Heart left ventricle (tissue), 16 donors: ENCODE measurements at places on chromosomes 4 and X.

- no peaks in the 10 kb centered on the region for H3K4me1 ChIP-seq
- peak; percentile 15 for DNase-seq
- no peaks in the 10 kb centered on the region for H3K36me3 ChIP-seq
- no peak overlapping the region for H3K4me3 ChIP-seq
- H3K27ac ChIP-seq = no peak overlapping the region
Observed at GRCh38 chrX:103878466-103879122, 46.5 kb upstream of the RAB9B start.

DNA sequence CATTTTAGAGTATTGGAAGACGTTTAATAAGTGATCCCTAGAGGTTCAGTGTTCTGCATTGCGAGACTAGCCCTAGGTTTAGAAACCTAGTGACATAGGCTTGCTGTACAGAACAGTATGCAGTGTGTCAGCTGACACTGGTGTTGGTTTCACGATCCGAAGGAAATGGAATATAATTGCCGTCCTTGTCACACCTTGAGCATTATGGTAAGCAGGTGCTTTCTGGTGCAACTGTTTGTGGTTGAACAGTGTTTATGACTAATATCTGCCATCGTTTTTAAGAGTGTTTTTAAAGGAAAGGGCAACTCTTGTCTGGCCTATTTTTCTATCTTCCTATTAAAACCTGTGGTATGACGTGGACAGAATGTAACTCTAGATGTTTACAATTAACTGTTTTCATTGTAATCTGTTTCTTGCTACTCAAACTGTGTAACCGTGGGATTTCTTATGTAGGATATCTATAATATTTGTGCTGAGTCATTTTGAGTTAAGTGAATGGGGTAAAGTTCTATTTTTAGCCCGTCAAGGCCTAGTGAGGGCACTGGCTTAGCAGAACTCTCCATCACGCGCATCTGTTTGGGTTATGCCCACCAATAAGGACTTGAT is 53.8 kb upstream of the TBC1D14 start:
- H3K27ac ChIP-seq = peak overlapping the region; percentile 80
- H3K27me3 ChIP-seq = no peaks in the 10 kb centered on the region
- H3K4me1 ChIP-seq = peaks cover 32% of the 10 kb centered on the region
- H3K4me3 ChIP-seq = peak overlapping the region; percentile 14
- DNase-seq = no peak

DNA sequence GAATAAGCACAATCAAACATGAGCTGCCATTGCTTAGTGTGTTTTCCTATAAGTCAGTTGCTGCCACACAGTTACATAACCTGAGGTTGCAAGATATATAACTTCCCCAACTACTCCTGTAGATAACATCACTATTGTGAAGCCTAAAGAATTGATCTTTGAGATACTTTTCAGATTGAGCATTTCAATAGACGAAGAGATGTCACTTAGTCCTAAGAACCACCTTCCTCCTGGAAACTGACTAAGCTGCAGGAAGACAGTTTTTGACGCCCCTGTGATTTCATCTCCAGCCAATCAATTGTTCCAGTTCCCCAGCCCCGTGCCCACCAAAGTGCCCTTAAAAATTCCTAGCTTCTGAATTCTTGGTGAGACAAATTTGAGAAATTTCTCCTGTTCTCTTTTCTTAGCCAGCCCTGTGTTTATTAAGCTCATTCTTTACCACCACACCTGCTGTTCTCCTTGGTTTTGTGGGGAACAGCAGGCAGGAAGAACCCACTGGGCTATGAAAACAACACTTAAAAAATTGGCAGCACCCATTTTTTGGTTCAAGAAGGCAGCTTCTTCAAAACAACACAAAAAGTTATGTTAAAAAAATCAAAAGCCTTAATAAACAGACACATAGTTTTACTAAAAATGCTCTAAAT is 317.1 kb upstream of the PABPC4L start:
- H3K27me3 ChIP-seq = no peaks in the 10 kb centered on the region
- no peaks in the 10 kb centered on the region for H3K4me1 ChIP-seq
- DNase-seq = no peak
- H3K27ac ChIP-seq = no peak overlapping the region
- H3K4me3 ChIP-seq = no peak overlapping the region

DNA sequence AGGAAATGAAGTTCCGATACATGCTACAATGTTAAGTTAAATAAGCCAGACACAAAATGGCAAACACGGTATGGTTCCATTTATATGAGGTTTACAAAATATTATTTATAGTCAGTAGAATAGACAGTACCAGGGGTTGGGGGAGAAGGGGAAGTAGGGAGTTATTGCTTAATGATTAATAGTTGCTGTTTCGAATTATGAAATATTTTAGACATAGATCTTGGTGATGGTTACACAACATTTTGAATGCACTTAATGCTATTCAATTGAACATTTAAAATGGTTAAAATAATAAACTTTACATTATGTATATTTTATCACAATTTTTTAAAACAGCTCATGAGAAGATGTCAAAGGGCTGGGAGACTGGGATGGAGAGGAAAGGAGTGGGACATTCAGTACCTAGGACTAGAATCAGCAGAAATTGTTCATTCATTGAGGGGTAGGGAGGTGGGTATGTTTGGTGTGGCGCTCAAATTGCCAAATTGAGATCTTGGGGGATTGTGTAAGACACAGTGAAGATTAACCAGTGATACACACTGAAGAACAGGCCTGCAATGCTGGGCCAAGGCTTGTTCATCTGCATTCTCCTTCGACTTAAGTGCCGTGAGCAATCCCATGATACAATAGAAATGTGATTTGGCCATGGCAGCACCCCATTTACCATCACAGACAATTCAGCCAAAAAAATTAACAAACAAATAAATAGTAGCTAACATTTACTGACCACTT is 165.6 kb upstream of the GALNT7 start:
- no peak overlapping the region for H3K4me3 ChIP-seq
- no peak overlapping the region for H3K27ac ChIP-seq
- peaks cover 8% of the 10 kb centered on the region for H3K4me1 ChIP-seq
- no peaks in the 10 kb centered on the region for H3K36me3 ChIP-seq
- no peak for DNase-seq

- H3K27me3 ChIP-seq = no peaks in the 10 kb centered on the region
- DNase-seq = peak; percentile 82
- peak overlapping the region; percentile 66 for H3K27ac ChIP-seq
- H3K36me3 ChIP-seq = no peaks in the 10 kb centered on the region
Observed at GRCh38 chr4:173334891-173335752, 964 bp upstream of the HMGB2 start.

- H3K4me1 ChIP-seq = no peaks in the 10 kb centered on the region
- H3K4me3 ChIP-seq = no peak overlapping the region
- H3K36me3 ChIP-seq = no peaks in the 10 kb centered on the region
- no peak for DNase-seq
- no peaks in the 10 kb centered on the region for H3K27me3 ChIP-seq
Observed at GRCh38 chr4:34269613-34270012, 1974.7 kb downstream of the ARAP2 start.

DNA sequence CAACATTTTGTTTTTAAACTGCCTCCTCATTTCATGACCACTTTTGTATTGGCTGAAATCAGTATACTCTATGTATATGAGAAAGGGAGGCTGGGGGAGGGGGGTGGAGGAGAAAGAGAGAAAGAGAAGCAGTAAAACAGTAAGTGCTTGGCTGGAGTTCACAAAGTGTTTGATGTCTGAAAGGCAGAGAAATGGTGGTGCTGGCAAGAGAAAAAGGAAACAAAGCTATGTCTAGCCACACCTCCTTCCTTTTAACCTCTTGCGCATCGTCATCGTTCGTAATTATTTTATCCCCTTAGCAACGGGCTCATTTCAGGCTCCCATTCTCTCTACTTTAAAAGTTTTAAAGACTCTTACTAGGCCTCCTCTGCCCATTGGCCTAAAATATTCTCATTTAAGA is 25.6 kb downstream of the RPA4 start:
- H3K27ac ChIP-seq = no peak overlapping the region
- no peaks in the 10 kb centered on the region for H3K36me3 ChIP-seq
- H3K27me3 ChIP-seq = no peaks in the 10 kb centered on the region
- H3K4me3 ChIP-seq = no peak overlapping the region
- peaks cover 10% of the 10 kb centered on the region for H3K4me1 ChIP-seq

- no peak for DNase-seq
- H3K4me3 ChIP-seq = no peak overlapping the region
- no peaks in the 10 kb centered on the region for H3K4me1 ChIP-seq
Observed at GRCh38 chrX:22481436-22481835, 208.7 kb downstream of the CBLL2 start.

- H3K36me3 ChIP-seq = no peaks in the 10 kb centered on the region
- H3K4me1 ChIP-seq = no peaks in the 10 kb centered on the region
- H3K27ac ChIP-seq = no peak overlapping the region
- H3K4me3 ChIP-seq = no peak overlapping the region
- no peaks in the 10 kb centered on the region for H3K27me3 ChIP-seq
Observed at GRCh38 chrX:15398874-15399273, 14.7 kb upstream of the VEGFD start.

- no peak overlapping the region for H3K27ac ChIP-seq
- no peaks in the 10 kb centered on the region for H3K36me3 ChIP-seq
- peaks cover 4% of the 10 kb centered on the region for H3K27me3 ChIP-seq
- no peaks in the 10 kb centered on the region for H3K4me1 ChIP-seq
- peak; percentile 22 for DNase-seq
Observed at GRCh38 chrX:153635788-153636668, 11.0 kb upstream of the DUSP9 start.

DNA sequence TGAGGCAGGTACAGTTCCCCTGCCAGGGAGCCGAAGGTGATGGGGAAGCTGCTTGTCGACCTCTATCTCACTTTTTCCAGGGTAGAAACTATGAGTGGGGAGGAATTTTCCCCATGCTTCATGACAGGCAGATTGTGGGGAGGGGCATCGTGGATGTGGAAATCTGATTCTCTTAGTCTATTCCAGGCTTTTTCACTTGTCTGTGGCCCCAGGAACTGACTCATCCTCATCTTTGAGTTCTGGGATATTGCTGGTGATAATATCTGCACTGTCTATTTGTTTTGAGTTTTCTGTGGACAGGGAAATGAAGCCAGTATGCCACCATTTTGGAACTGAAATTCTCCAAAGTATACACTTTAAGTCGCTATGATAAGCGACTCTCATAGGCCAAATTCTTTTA is 7.6 kb upstream of the TLR2 start:
- no peak overlapping the region for H3K4me3 ChIP-seq
- no peaks in the 10 kb centered on the region for H3K4me1 ChIP-seq
- H3K36me3 ChIP-seq = no peaks in the 10 kb centered on the region
- DNase-seq = no peak
- no peaks in the 10 kb centered on the region for H3K27me3 ChIP-seq

DNA sequence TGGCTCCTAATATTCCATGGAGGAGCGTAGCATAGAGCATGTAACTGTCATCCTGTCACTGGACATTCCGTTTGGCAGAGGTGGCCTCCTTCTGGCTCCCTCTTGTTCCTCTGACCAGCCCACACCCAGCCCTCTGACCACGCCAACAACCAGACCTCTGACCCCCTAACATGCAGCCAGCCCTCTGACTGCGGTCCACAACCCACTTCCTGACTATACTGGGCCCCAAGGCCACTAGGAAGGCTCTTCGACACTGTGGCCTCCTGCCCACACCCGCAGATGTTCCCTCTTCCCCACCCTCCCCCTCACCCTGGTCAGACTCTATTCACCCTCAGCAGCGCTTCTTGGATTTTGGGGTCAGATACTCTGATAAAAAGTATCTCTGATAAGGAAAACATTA is 141.4 kb downstream of the EVC2 start:
- no peaks in the 10 kb centered on the region for H3K36me3 ChIP-seq
- H3K27ac ChIP-seq = no peak overlapping the region
- H3K4me3 ChIP-seq = no peak overlapping the region
- no peak for DNase-seq
- no peaks in the 10 kb centered on the region for H3K27me3 ChIP-seq

GRCh38 chr4:608236-608635 is 17.1 kb upstream of the PDE6B start:
- peaks cover 2% of the 10 kb centered on the region for H3K27me3 ChIP-seq
- no peak overlapping the region for H3K27ac ChIP-seq
- H3K4me1 ChIP-seq = no peaks in the 10 kb centered on the region
- no peaks in the 10 kb centered on the region for H3K36me3 ChIP-seq
- no peak overlapping the region for H3K4me3 ChIP-seq
- DNase-seq = no peak

DNA sequence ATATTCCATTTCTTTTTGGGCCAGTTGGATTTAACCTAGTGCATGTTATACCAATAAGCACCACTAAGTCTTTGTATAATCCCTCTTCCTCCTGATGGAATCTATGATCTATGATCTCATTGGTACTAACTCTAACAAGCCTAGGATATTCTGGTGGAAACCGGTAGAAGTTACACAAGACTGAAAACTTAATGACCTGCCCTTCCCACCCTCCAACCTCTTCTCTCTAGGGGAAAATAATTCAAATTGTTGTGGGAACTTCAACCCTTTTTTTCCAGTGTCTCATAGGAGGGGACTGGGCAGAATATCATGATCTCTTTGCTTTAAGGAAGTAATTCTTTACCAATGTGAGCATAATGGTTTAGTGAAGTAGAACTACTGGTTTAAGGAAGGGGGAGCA is 289.5 kb upstream of the BOD1L1 start:
- no peaks in the 10 kb centered on the region for H3K36me3 ChIP-seq
- no peak overlapping the region for H3K4me3 ChIP-seq
- H3K27me3 ChIP-seq = no peaks in the 10 kb centered on the region
- H3K27ac ChIP-seq = no peak overlapping the region

GRCh38 chrX:69082055-69082752 is 83.0 kb downstream of the PJA1 start:
- no peak for DNase-seq
- H3K36me3 ChIP-seq = no peaks in the 10 kb centered on the region
- no peak overlapping the region for H3K4me3 ChIP-seq
- H3K27me3 ChIP-seq = no peaks in the 10 kb centered on the region

- H3K27ac ChIP-seq = no peak overlapping the region
- H3K36me3 ChIP-seq = no peaks in the 10 kb centered on the region
- no peak for DNase-seq
- no peaks in the 10 kb centered on the region for H3K27me3 ChIP-seq
- H3K4me3 ChIP-seq = no peak overlapping the region
- H3K4me1 ChIP-seq = no peaks in the 10 kb centered on the region
Observed at GRCh38 chrX:103396186-103396585, 19.8 kb downstream of the BEX3 start.

- H3K4me3 ChIP-seq = no peak overlapping the region
- no peak for DNase-seq
- H3K27me3 ChIP-seq = no peaks in the 10 kb centered on the region
- H3K4me1 ChIP-seq = no peaks in the 10 kb centered on the region
Observed at GRCh38 chr4:23305026-23305425, 584.8 kb downstream of the PPARGC1A start.

GRCh38 chr4:40168070-40168469 is 28.8 kb upstream of the RHOH start:
- DNase-seq = no peak
- no peaks in the 10 kb centered on the region for H3K4me1 ChIP-seq
- no peaks in the 10 kb centered on the region for H3K27me3 ChIP-seq
- H3K27ac ChIP-seq = no peak overlapping the region
- H3K4me3 ChIP-seq = no peak overlapping the region
- H3K36me3 ChIP-seq = no peaks in the 10 kb centered on the region

- peaks cover 97% of the 10 kb centered on the region for H3K36me3 ChIP-seq
- DNase-seq = no peak
- no peaks in the 10 kb centered on the region for H3K27me3 ChIP-seq
Observed at GRCh38 chr4:2947926-2948325, 15.3 kb downstream of the NOP14 start.

- no peaks in the 10 kb centered on the region for H3K36me3 ChIP-seq
- H3K27ac ChIP-seq = no peak overlapping the region
- DNase-seq = no peak
- no peaks in the 10 kb centered on the region for H3K4me1 ChIP-seq
- no peaks in the 10 kb centered on the region for H3K27me3 ChIP-seq
Observed at GRCh38 chr4:30870513-30870912, 150.3 kb downstream of the PCDH7 start.
